A549 (cell line): ENCODE measurements at places on chromosomes 2 and 18. TPM values are rescaled to one million over a fixed set of nuclear protein-coding genes. Genes with fewer than 3 reads are reported as not detected.

GRCh38 chr2:63821396-63821795, 20.3 kb upstream of the UGP2 start:
- no peak for DNase-seq

- DNase-seq: no peak
Observed at GRCh38 chr18:48320639-48320945, 88.6 kb downstream of the ZBTB7C start.

The SPP2 gene
- not detected in 3 replicates for polyA plus RNA-seq

The COL4A4 gene
- polyA plus RNA-seq: 1.4 to 2.2 TPM (median 1.7 TPM) in 3 replicates

The CHCHD5 gene
- 61.4 to 62.4 TPM (median 62.0 TPM) in 3 replicates for polyA plus RNA-seq

The ARHGAP25 gene
- polyA plus RNA-seq: 0.50 to 0.65 TPM (median 0.52 TPM) in 3 replicates
